ENCODE measurements at places on chromosomes 12 and 14.

GRCh38 chr12:71438670-71439361 is 782 bp upstream of the LGR5 start:
- DNase-seq: no peak

GRCh38 chr12:48029491-48030172 is 25.4 kb upstream of the COL2A1 start:
- DNase-seq: no peak

- no peak for DNase-seq
These were observed 14.9 kb downstream of the A2ML1 start for GRCh38 chr12:8837291-8837690.

DNA sequence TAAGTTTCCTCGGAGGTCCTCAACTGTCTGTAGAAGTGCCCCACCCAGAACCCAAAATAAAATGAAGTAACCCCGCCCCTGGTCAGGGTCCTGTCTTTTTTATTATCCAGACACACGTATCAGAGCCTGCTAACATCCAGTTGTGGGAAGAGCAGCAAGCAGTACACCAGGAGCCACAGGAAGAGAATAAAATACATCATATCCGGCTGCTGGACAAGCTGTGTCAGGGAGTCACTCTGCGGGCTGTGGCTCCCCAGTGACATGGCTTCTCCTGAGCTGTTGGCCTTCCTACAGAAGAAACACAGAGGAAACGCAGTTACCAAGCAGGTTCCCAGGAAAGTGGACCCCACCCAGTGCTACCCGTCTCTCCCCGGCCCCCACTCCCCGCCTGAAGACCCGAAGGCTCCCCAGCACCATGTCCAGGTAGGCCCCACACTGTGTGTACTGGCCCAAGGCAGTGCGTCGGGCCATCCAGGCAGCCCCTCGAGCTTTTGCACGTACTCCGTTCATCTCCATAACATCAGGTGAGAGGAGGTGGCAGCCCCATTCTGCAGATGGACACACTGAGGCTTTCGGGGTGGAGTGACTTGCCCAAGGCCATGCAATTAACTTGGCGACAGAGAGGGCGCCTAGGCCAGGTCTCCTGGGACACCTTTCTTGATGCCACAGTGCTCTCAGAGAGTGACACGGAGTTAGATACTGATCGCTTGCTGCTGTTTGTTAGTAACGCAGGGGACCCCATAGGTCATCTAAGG is 34.3 kb upstream of the DICER1 start:
- no peak for DNase-seq

- DNase-seq: no peak
These were observed 4.8 kb upstream of the ENO2 start for GRCh38 chr12:6909421-6910145.
